Bronchus fibroblast of lung (primary cell): ENCODE measurements at places on chromosomes 7 and 10. TPM values are rescaled to one million over a fixed set of nuclear protein-coding genes. Genes with fewer than 3 reads are reported as not detected.

MSANTD7 gene
- 9.8 and 11.3 TPM in 2 replicates for total RNA-seq

PLCE1 gene
- 3.0 and 3.5 TPM in 2 replicates for total RNA-seq

OLAH gene
- under 0.01 TPM in 1 of 2 replicates, not detected in the other for total RNA-seq

SLC16A12 gene
- total RNA-seq: 3.6 and 3.9 TPM in 2 replicates

RNLS gene
- total RNA-seq: 8.2 and 13.1 TPM in 2 replicates

CCL26 gene
- 1.7 and 1.9 TPM in 2 replicates for total RNA-seq

UCMA gene
- not detected in 2 replicates for total RNA-seq

NPY gene
- total RNA-seq: not detected in 2 replicates

ARHGAP22 gene
- total RNA-seq: 28.9 and 32.4 TPM in 2 replicates

OR9A2 gene
- not detected in 2 replicates for total RNA-seq

ERVW-1 gene
- not detected in 2 replicates for total RNA-seq

NKX6-2 gene
- total RNA-seq: not detected in 2 replicates

PCDH15 gene
- total RNA-seq: not detected in 2 replicates

OR2A7 gene
- total RNA-seq: 0.15 and 0.84 TPM in 2 replicates
